Cortex of kidney (tissue), 1 donor: ENCODE measurements at places on chromosomes 16 and 17.

- no peak for DNase-seq
Measured at GRCh38 chr16:84107921-84108320, 8.8 kb downstream of the MBTPS1 start.

GRCh38 chr17:83149761-83150251 is 70.4 kb downstream of the METRNL start:
- no peak for DNase-seq

GRCh38 chr16:79715061-79715460 is 114.5 kb upstream of the MAF start:
- DNase-seq: no peak

GRCh38 chr16:73037331-73037745 is 10.6 kb downstream of the ZFHX3 start:
- no peak for DNase-seq

DNA sequence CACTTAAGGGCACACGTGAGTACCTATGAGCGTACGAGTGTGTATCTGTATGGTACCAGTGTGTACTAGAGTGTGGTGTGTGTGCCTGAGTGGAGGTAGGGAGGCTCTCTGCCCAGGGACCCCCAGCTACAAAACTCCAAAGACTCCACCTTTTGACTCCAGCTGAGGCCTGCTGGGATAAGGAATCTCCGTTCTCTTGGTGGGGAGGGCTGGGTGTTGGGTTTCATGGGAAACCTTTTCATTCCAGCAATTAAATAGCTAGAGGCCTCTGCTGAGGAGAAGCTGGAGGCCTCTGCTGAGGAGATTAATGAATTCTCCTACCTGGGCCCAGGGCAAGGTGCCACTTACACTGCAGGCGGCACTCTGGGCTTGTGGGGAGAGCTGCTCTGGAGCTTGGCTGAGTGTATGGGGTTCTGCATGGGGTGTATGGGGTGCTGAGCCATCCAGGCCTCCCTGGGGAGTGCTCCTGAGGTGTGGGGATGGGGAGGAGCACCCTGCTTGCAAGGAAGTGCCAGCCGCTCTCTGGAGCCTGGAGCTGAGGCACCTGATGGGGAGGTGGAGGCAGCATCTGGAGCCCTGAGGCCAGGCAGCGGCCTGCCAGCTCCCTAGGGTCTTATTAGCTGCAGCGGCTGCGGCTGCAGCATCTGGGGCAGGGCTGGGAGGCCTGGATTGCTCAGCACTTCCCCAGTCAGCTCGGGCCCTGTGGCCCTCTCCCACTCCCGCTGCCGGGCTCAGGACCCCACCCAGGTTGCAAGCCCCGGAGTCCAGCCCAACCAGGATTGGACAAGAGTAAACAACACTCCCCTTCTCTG is 4.6 kb downstream of the ANKRD13B start:
- no peak for DNase-seq

DNA sequence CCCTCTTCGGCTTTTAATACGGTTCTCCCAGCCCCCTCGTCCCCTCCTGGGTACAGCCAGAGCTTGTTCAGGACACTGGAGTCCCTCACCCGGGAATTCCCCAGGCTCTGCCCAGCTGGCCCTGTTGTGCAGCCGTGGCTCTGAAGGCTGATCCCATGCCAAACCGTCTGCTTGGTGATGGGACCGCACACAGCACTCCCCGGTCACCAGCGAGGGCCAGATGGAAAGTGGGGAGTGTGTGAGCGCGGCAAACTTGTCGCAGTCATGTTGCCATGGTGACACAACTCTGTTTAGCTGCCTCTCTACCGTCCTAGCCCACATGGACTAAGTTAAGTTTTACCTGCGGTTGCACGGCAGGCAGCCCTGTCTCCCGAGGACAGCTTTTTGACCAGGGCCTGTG is 107.9 kb downstream of the RAP1GAP2 start:
- no peak for DNase-seq
